DMS79 treated with DMSO at 0.1 percent for 48 hours (cell line): ENCODE measurements at places on chromosomes 6 and 20.

DNA sequence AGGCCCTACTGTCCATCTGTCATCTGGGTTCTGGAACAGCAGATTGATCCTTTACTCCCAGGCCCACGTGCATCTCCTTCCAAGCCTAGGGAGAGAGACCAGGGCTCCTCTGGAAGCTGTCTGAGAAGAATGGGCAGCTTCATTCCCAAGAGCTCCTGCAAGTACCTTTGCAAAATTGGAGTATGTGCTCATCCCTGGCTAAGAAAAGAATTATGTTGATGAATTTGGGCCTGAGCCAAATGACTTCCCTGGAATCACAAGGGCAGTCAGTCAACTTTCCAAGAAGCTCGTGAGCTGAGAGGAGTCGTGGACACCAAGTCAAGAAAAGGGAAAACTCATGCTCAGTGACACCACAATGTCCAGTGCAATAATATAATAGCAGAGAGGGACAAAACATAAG is 54.6 kb upstream of the AKAP12 start:
- DNase-seq: no peak

DNA sequence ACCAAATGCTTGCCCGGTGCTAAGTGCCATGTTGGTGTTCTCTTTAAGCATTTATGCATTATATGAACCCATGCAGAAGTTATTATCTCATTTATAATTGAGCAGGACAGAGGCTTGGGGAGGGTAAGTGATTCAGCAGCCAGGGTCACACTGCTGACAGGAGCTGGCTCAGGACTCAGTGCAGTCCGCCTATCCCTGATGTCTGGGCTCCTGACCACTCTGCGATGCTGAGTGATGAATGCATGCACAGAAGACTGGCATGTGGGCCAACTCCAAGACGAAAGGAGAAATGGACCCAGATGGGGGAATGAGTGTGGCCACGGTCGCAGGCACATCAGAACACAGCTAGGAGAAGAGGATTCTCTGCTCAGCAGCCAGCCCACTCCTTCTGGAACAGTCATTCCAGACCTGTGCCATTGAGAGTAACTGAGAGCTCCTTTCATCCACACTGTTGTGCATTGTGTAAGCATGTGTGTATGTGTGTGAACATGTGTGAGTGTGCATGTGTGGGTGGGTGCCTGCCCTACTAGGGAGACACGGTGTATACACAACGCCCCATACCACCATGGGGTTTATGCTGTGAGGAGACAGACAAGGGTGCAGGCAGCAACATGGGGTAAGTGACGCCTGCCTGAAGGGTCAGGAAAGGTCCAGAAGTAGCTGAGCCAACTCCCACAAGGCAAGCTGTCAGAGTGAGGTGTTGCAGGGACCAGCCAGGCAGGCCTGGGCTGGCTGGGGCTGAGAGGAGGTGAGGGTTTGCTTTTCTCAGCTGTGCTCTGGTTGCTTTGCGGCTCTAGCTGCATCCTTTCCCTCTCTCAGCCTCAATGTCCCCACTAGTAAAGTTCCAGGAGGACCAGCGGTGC is 97.8 kb upstream of the PMEPA1 start:
- no peak for DNase-seq

DNA sequence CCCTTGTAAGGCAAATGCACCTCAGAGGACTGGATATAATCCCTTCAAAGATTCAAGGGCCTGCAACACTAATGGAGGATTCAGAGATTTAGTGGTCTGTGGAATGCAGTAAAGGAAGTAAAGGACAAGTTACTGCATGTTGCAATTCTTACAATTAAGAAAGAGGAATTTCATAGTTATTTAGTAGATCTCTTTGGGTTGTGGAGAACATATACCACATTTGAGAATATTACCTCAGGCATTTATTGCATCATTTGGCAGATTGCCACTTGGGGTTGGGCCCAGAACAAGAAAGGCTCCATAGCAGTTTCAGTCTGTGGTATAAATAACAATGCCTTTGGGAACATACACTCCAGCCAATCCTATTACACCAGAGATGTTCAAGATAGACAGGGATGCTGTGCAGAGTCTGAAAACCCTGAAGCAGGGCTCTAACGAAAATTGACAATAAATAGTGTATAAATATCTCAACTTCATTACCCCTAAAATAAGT is 20.9 kb upstream of the EPM2A start:
- DNase-seq: peak; percentile 81

DNA sequence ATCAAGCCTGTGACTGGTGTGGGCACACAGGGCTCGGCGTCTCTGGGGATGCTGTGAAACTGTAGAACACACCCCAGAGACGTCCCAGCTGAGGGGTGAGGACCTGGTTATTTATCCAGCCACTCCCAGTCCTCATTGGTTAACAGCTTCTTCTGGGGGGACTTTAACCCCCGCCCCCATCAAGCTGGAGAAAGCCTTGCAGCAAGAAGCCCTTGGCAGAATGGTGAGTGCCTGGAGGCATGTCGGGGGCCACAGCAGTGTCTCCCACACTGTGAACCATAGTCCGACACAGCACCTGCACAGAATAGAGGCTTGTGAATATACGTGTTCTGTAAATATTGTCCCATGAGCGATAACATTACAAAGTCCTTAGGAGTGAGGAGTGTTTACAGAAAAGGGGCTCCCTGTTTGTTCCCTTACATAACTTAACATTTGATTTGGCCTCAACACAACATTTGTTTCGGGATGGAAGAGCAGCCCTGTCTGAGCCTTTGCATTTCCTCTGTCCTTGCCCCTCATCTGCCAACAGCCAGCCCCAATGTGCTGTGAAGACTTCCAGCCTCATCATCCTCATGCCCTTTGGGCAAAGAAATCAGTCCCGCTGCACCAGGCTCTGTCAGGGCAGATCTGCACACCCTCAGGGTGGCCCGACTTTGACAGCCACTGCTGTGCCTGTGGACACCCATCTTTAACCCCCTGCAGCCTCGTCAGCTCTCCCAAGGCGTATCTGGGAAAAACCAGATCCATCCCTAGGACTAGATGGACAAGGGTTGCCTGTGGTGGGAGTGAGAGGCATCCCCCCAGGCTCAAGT is 2.2 kb upstream of the RRBP1 start:
- DNase-seq: no peak

GRCh38 chr20:51413857-51414256 is 128.7 kb downstream of the NFATC2 start:
- DNase-seq: no peak

DNA sequence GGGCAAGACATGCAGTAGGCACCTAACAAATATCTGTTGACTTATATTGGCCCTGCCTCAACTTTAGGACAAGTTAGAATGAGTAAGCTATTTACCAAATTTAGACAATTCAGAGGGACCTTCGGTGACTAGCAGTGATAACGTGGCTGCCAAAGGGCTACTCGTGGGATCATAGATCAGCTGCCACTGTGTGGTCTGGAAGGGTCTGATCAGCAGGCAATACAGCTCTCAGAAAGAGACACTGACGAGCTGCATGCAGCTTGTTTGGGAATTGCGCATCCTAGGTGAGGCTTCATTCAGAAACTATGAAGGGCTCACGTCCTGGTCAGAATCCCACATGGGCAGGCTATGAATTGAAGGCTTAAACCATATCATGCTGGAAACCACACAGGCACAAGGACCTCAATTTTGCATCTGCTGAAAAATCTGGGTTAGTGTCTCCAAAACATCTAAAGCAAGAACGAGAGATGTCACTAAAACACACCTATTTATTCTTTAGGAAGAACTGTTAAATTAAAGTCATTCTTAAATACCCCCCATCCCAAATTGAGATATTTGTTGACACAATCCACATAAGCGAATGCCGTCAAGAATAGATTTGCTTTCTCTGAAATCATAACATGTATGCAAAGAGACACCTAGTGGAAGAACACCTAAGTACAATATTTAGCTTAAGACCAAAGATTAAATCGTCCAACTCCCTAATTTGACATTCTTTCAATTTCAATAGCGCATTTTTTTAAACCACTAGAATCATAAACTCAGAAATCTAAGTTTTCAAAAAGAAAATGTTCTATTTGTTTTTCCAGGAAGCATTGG is 79.6 kb downstream of the IPCEF1 start:
- DNase-seq: peak; percentile 31

DNA sequence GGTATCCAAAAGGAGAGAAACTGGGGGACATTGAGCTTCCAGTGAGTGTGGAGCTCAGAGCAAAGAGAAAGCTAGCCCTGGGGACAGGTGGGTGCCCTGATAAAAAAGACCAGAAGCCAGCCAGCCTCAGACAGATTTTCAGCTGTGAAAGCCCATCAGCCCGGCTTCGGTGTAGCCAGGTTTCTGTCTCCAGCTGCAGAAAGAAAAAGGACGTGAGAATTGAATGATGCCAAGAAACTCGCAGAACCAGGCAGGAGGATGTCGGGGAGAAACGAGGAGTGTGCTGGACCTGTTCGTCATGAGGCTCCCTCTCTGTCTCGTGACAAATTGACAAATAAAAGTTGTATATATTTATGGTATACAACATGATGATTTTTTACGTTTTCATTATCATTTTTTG is 63.3 kb downstream of the CDH4 start:
- DNase-seq: no peak

- no peak for DNase-seq
Measured at GRCh38 chr6:36729161-36729524, 31.5 kb downstream of the RAB44 start.

- DNase-seq: no peak
Measured at GRCh38 chr6:170057961-170058877, 232.7 kb downstream of the DLL1 start.

DNA sequence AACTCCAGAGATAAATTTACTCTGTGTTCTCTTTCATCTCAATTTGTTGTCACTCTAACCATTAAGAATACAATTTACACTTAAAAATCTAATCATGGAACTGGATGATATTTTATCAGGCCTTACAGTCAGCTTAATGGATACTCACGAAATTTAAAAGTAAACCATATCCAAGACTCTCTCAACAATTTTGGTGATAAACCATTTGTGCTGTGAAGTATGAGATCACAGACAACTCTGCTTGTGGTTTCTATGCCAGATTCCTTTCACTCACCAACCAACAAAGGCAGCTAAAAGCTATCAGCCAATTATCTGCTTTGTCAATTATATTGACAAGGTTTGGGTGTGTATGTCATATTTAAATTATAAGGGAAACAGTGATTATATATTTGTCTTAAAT is 155.8 kb downstream of the TRDN start:
- DNase-seq: no peak

GRCh38 chr6:91705646-91706045 is 1118.8 kb upstream of the MAP3K7 start:
- DNase-seq: no peak

- DNase-seq: no peak
Measured at GRCh38 chr20:57217802-57218201, 48.6 kb downstream of the BMP7 start.

GRCh38 chr20:16475225-16475624 is 98.0 kb downstream of the KIF16B start:
- DNase-seq: peak; percentile 14

DNA sequence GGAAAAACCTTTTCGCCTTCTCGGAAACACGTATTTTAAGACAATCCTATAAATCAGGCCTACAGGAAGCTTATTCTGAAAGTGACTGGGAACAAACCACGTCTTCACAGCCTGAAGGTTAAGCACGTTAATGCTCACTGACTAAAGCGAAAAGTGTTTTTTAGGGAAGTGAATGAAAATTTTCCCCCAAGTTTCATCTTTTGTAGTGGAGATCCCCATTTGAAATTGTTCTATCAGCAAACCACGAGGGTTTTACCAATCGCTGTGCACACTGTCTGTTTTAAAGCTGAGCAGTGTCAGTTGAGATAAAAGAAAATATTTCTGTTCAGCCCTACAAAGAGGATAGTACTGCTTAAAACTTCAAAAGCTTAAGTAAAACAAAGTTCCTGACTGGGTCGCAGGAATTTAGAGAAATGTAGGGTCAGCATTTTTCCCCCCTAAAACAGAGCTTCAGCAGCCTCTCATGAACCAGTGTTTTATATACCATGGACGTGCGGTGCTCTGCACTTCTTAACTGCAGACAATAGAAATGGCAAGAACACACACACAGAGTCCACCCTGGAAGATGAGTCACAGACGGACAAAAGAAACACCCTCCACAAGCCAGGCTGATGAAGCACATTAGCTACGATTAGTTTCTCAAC is 34.9 kb downstream of the SLC22A23 start:
- DNase-seq: no peak

DNA sequence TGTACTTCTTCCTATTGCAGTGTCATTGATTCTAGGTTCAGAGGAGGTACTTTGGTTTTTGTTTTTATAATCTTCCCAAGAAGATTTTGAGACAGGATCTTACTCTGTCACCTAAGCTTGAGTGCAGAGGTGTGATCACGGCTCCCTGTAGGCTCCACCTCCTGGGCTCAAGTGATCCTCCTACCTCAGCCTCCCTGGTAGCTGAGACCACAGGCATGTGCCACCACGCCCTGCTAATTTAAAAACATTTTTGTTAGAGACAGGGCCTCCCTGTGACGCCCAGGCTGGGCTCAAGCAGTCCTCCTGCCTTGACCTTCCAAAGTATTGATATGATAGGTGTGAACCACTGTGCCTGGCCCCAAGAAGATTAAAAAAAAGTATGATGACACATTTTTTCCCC is 3.4 kb upstream of the SLC17A5 start:
- DNase-seq: no peak

GRCh38 chr6:118953391-118953790 is 18.4 kb upstream of the MCM9 start:
- no peak for DNase-seq

- no peak for DNase-seq
Measured at GRCh38 chr6:6057442-6058053, 50.8 kb upstream of the NRN1 start.

DNA sequence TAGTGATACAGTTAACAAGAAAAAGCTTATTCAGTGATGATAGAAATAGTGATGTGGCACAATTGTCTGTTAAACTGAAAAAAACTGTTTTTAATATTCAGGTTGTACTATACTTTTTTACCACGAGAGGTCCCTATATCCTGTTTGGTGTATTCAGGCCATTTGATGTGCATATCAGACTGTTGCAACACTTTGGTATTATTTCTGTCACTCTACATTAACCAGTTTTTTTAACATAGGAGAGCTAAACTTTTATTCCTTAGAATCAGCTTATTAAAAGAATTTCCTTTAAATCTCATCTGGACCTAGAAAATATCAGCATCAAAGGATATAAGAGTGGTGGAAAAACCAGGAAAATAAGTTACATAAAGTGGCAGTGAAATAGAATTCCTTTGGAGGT is 36.8 kb downstream of the TSPYL4 start:
- no peak for DNase-seq

DNA sequence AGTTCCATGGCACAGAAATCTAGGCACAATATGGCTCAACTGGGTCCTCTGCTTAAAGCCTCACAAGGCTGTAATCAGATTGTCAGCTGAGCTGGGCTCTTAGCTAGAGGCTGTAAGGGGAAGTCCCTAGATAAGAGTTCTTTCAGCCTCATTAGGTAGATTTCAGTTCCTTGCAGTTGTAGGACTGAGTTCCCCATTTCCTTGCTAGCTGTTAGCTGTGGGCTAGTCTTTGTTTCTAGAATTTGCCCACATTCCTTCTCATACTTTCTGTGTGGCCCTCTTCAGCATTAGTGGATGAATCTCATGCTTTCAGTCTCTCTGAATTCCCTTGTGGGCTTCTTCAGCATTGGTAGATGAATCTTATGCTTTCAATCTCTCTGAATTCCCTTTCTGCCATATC is 71.0 kb upstream of the MRAP2 start:
- no peak for DNase-seq

- no peak for DNase-seq
Measured at GRCh38 chr6:25154034-25154596, 125.1 kb upstream of the CARMIL1 start.

- DNase-seq: peak; percentile 79
Measured at GRCh38 chr6:142845624-142846458, 99.1 kb downstream of the HIVEP2 start.
